ENCODE measurements at places on chromosomes 5 and 9.

GRCh38 chr5:111254613-111255012 is 30.4 kb downstream of the CAMK4 start:
- no peak for DNase-seq

DNA sequence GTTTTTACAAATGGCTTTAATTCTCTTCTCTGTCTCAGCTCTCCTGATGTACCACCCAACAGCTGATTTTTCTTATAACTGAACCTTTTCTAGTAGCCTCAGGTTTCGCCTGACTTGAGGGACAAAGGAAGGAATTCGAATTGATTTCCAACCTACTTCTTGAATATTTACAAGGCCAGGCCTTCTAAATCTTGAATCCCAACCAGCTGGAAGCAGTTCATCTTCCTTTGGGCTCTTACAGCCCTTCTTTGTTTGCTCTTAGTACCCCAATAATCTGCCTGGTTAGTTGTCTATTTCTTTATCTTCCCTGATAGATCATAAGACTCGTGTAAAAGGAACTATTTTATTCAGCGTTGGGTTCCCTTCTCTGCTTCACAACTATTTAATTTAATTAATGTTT is 95.9 kb downstream of the NLN start:
- DNase-seq = no peak

DNA sequence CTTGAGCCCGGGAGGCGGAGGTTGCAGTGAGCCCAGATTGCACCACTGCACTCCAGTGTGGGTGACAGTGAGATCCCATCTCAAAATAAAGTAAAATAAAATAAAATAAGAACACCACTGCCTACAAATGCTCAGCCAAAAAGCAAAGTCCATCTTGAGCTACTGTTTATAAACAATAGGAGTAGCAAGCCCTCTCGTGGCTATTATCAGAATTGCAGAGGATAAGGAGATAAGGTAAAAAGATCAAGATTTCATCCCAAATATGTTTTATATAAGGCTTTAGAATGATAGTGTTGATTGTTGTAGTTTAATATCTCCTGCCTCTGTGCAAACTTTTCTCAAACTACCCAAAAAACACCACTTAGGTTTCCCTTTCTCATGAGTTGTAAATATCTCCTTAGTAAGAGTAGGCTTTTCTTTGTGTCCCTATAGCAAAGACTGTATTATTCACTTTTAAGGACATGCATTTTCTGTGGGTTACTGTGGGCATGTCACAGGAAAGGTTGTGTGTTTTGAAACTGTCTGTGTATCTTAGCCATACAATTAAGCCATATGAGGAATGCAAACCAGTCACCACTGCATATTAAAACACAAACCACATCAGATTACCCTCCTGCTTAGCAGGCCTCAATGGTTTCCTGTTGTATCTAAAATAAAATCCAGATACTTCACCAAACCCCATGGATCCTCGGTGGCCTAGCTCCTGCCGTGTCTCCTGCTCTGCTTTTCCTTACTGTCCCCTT is 31.8 kb upstream of the CKS2 start:
- DNase-seq = no peak

GRCh38 chr5:2783223-2783622 is 31.7 kb upstream of the IRX2 start:
- DNase-seq = no peak

DNA sequence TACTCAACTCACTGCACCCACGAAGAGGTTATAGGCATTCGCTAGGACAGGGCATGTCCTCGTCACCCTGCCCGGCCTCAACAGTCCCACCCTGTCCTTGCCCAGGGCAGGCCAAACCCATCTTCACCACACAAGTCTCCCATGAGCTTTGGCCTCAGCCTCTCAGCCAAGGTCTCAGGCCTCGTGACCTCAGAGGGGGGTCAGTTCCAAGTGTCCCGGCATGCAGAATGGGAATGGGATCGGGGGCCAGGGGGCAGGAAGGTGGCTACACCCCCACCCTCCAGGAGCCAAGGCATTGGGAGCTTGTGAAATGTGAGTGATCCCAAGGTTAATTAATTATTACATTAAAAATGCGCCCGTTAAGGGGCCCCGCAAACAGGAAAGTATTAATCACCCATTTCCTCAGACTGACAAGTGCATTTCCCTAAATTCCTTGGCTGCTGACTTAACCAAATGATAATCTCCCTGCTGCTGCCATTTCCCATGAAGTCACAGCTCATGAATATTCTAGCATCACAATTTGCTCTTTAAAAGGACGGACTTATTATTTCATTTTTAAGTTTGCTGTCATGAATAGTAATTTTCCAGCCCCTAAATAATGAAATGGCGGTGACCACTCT is 8.0 kb upstream of the UBAC1 start:
- DNase-seq = no peak

GRCh38 chr9:124258607-124259157 is 933 bp downstream of the NEK6 start:
- DNase-seq = no peak

GRCh38 chr5:108367679-108368334 is 14.1 kb downstream of the FBXL17 start:
- DNase-seq = no peak

- DNase-seq = no peak
These were observed 199.4 kb upstream of the PANK3 start for GRCh38 chr5:168778536-168778935.

GRCh38 chr5:174555726-174556125 is 168.7 kb upstream of the MSX2 start:
- no peak for DNase-seq

DNA sequence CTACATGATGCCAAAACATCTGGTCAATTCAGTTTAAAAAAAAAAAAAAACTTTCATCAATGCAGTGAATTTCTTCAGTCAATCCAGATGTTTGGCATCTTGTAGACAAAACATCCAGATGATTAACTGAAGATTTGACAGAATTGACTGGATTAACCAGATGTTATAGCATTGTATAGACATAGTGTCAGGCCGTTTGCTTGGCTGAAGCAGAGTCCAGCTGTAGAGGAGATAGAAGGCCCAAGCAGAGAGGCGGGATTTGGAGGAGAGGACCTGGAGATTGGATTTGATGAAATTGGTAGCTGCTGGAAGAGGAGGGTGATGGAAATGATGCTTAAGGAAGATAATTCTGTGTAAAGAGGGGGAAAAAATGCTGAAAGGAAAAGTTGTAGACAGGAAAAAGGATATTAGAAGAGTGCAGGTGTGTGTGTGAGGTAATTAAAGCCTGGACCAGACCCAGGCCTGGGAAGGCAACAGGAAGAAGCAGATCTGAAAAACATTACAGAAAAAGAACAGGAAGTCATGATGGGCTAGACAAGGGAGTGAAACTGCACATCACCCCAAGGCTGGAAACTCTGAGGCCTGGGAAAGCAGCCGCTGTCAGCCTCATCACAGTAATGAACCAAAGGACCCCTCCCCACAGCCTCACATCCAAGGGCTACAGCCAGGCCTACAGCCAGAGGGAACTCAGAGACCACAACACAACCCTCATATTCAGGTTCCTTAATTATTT is 258.3 kb downstream of the CWC27 start:
- no peak for DNase-seq

GRCh38 chr9:34133436-34133949 is 7.0 kb upstream of the DCAF12 start:
- no peak for DNase-seq

DNA sequence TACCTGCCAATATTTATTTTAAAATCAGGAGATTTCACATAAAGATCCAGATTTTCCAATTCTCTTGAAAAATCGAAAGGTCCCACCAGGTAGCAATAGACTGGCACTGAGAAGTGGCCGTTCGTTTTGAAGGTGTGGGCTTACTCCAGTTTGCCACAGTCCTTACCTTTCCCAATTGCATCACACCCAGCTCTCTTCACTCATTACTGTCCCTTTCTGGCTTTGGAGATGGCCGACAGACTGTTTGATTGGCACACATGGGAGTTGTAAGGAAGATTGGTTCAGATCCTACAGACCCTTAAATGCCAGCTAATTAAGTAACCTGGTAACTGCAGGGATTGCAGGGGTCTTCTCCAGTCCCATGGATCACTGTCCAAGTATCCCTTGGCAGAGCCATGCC is 68.7 kb upstream of the LARP1 start:
- no peak for DNase-seq

DNA sequence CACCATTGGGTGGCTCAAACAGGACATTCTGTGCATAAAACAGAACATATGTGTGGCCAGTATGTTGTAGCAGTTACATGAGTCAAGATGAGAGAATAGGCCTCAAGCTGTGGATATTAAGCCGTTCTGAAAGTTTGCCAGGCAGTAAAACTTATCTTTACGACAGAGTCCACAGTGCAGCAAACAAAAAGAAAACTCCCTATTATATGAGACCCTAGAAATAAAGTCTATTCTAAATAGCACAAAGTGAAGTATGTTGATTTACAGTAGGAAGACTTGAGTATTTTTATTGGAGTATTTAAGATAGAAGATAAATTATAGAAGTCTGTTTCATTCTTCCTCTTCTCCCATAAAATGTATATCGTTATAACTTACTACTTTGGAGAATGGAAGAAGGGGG is 271.5 kb downstream of the ADGRV1 start:
- no peak for DNase-seq

DNA sequence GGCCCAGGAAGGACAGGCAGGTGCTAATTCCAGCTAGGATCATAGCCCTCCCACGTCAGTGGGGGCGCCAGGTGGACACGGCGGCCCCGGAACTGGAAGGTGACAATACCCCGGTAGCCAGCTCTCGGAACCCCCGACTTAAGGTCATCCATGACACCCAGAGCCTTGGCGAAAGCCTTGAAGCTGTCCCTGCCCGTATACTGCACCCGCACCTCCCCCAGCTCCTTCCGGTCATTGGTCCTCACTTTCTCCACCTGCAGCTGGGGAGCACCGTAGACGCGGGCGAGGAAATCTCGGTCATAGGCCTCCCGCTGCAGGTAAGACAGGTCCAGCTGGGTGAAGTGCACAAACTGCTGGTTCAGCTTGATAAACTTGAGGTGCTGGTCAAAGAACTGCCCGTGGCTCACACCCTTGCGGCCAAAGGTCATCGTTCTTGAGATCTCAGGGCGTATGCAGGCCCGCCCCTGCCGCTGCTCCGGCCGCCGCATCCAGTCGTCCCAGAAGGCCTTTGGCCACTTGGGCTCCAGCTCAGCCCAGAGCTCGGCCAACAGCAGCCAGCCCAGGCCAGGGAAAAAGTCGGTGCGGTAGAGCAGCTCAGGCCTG is 10.9 kb downstream of the MGAT1 start:
- no peak for DNase-seq

- no peak for DNase-seq
These were observed 12.6 kb upstream of the TNIP1 start for GRCh38 chr5:151093476-151093889.

GRCh38 chr5:13027874-13028273 is 916.6 kb downstream of the DNAH5 start:
- DNase-seq = no peak

DNA sequence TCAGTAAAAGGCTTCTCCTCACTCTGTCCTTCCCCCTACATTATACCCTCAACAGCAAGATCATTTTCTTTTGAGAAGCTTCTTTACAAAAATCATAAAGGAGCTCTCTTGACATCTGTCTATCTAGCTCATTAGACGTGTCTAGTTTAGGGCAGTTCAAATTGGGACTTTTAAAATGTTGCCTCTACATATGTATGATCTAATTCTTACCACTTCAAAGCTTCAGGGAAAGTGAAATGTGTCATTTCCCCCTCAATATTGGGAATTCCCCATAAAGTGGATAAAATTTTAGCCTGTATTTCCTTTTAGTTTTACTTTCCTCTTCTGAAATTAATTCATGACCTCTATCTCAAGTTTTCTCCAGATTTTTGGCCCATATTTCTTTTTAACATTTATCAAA is 323.7 kb downstream of the ARRDC3 start:
- no peak for DNase-seq

DNA sequence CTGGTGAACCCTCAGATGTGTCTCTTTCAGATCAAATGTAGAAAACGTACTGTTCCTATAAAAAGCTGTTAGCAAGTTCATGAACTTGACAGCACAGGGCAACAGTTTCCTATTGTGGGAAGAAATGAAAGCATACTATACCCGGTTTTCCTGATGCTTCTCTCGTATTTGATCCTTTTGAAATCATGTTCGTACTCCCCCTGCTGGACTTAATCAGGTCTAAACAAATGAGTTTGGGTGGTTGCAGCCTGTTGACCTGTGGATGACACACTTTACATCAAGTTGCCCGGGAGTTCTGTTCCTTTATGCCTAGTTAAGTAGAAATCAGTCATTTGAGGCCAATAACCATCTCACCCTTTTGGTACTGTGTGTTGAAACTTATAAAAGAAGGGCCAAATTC is 1992.3 kb downstream of the MAT2B start:
- no peak for DNase-seq

GRCh38 chr9:113734826-113735225 is 141.3 kb upstream of the ZNF618 start:
- DNase-seq = no peak

DNA sequence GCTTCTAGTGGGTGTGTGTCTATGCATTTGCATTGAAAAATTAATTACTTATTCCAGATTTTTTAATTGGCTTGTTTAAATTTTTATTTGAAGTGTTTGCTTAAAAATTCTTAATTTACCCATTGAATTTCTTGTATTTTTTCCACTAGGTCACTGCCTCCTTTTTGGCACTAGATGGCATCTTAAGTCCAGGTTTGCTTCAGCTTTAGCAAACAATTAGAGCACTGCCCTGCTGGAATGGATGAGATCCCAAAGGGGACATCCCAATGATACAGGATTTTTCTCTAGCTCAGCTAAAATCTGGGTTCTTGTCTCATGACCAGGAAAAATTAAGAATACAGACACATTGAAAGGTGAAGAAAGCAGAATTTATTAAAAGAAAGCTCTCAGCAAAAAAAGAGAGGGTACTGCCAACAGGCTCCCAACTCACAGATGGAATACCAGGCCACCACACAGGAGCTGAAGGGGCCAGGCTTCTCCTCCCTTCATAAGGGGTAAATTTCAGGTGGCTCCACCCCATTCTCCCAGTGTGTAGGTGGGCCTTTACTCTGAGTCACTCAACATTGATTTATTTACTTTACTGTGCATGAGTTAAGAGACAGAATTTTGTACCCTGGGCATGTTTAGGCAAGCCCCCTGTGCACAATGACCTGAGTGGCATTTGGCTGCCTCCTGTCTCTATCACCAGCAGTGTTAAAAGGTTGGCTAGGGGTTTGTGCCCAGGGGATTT is 532.4 kb downstream of the ANXA1 start:
- no peak for DNase-seq

- no peak for DNase-seq
These were observed 181.2 kb upstream of the DMAC1 start for GRCh38 chr9:7980691-7981289.
